ENCODE measurements at places on chromosomes 2 and 18. TPM values are rescaled to one million over a fixed set of nuclear protein-coding genes. Genes with fewer than 3 reads are reported as not detected.

Gene KATNAL2
- 2.7 TPM for total RNA-seq

Gene CFAP221
- total RNA-seq: 0.51 TPM

Gene UGT1A1
- total RNA-seq: not detected

DNA sequence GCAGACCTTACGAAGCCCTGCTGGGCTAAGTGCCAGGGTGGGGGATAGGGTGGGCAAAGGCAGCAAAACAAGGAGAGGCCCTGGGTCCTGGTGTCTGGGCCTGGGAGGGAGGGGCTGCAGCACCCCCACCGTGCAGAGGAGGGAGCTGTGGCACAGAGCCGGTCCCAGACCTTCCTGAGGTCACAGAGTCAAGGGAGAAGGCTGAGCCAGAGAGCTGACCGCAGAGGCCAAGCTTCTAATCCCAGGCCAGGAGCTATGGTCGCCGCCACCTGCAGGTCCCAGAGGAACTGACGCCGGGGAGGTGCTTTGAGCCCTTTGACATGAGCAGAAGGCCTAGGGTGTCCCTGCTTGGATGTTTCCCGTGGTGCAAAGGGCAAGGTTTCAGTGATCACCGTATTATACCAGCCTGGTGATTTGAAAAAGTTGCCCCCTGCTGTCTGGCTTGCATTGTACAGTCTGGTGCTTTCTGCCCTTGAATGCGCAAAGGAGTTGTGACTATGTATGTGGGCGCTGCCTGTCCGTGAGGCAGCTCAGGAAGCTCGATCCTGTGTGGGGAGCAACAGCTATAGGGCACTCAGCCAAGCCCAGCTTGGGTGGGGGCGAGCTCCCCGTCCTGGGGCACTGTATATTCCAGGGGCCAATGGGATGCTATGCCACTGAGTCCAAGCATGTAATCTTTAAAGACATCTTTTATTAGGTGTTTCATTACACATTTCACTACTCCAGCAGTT, 44.3 kb downstream of the EDAR start:
- DNase-seq: no peak

DNA sequence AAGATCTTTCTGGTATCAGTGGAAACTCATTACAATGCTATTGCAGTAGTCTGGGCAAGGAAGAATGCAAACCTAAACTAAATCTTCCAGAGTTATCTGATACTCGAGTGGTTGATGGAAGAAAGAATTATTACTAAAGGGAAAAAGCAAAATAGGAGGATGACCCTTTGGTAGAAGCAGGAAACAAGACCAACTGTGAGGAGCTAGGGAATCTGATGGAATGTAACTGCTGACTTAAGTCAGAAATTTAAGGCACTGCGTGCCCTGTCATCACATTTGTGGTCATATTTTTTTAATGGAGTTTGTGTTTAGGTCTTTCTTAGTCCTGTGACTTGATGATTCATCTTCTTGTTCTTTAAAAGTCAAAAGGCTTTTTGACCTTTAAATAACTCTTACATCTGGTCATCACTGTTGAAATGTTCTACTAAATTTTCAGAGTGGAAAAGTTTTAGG, 36.5 kb upstream of the ARMC9 start:
- DNase-seq: no peak
